Muscle of back (tissue), 13 donors: ENCODE measurements at places on chromosomes 5 and 9. TPM values are rescaled to one million over a fixed set of nuclear protein-coding genes. Genes with fewer than 3 reads are reported as not detected.
A peak's percentile ranks its signal among the peaks of the same experiment; 100 is the strongest.

Gene DMRT2
- 31.0 TPM for polyA plus RNA-seq

GRCh38 chr5:171783051-171783450 lies 2.6 kb upstream of the SMIM23 start:
- no peak for DNase-seq

DNA sequence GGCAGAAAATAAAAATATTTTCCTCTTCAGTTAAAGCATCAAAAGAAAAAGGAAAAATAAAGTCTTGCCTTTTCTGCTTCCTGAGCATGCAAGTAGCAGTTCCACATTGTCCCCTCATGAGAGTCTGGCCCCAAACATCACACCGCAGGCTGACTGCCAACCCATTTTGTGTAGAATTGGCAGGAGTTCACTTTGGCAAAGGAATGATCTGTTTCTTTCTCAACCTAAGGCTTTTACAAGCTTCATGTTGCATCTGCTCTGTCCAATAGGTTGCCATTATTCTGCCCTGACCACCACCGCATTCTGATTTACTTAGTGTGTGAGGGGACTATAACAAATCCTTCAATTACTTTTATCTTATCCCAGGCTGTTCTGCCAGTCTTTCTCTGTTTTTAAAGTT lies 249.5 kb downstream of the ISL1 start:
- no peak for DNase-seq

DNA sequence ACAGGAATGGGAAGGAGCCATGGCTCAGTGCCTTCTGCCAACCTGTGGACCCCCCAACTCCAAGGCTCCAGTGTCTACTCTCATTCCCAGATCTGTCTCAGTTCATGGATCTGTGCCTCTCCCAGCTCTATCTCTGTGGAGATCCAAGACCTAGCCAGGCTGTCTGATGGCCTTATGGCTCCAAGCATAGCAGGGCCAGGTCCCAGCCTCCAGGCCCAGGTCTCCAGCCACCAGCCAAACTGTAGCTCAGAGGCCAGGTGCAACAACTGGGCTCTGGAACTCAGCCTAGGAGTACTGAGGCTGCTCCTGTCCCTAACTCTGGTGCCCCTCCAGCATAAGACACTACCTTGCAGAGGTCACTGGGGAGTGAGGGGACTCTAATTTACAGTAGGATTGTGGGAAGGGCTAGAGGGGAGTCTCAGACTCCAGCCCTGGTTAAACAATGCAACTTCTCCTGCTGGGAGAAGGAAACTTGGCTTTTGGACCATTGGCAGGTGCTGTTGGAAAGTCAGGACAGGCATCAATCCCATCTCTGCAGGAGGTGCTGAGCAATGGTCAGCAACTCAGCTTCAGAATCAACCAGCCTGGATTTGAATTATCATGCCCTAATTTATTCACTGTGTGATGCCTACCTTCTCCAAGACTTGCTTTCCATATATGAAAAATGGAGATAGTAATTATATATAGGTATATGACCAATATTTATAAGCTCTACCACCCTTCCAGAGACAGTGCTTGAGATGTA lies 63.0 kb downstream of the PCDH1 start:
- no peak for DNase-seq

DNA sequence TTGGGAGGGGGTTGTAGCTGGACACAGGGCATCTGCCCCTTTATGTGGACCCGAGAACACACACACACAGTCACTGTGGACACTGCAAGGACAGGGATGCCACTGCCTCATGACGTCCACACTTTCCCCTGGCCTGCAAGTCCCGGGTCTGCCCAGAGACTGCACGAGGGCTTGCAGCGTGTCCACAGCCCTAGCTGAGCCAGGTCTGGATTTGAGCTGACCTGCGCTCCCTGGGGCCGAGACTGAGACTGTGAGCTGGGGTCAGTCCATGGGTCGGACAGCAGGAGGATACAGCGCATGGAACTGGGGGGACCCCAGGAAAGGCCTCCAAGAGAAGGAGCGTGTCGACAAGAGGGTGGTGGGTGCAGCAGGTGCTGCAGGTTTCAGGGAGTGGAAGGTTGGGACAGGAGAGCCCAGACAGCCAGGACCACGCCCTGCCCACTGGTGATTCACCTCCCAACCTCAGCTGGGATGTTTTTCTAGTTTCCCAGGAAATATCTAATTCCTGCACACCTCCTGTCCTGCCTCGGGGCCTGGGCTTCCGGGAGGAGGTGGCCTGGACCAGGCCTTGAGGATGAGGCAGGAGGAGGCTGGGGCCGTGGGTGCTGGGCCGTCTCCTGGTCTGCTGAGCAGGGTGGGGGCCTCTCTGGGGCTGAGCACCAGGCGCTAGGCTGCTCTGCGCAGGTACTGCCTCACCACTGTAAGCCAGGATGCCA lies 806 bp upstream of the RNF224 start:
- no peak for DNase-seq

Gene FBP1
- polyA plus RNA-seq, result 1.5 TPM

- DNase-seq, result no peak
Observed at GRCh38 chr5:93610581-93611272, 27.7 kb downstream of the NR2F1 start.

Gene SLC36A2
- polyA plus RNA-seq, result 0.21 TPM

Gene BAAT
- polyA plus RNA-seq, result 0.52 TPM

DNA sequence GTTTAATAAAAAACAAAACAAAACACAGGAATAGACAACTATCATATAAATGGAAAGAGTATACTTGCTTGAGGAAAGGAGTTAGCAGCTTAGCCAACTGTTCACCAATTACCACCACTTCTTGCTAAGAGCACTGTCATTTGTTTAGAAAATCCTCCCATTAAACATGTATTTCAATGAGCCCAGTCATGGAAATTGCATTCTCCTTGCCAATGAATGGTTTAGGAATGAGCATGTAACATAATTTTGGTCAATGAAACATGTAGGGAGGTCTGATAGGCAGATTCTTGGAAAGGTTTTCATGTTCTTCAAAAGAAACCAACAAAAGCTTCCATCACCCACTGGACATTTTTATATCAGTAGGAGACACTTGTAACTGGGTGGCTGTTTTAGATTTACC lies 502.8 kb upstream of the PAPPA start:
- no peak for DNase-seq

- DNase-seq, result no peak
Observed at GRCh38 chr5:36396640-36397039, 94.9 kb upstream of the RANBP3L start.

DNA sequence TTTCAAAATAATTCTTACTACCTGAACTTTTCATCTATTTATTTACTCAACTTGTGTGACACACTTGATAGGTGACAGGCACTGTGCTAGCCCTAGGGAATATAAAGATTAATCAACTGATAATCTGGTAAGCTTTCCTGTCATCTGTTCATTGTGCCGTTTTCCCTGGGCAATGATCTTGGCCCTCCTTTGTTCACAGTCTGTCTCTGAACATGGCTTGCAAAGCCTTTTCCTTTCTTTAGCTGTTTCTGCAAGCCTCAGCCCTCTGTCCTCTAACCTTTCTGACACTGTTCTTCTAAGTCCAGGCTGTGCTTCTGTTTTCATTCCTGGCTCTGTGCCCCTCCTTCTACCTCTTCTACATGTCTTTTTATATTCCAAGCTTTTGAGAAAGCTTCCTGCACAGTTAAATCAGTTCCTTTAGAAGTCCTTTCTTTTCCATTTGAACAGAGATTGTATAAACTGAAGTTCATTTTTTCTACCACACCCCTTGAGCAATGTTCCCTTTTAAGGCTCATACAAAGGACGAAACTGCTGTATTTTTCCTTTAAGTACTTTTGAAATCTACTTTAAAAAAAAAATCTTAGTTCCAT lies 803.0 kb upstream of the ZNF608 start:
- DNase-seq, result peak; percentile 52
